ENCODE measurements at places on chromosomes 4 and X. TPM values are rescaled to one million over a fixed set of nuclear protein-coding genes. Genes with fewer than 3 reads are reported as not detected.

- H3K4me1 ChIP-seq: no peaks in the 10 kb centered on the region
- no peaks in the 10 kb centered on the region for H3K27me3 ChIP-seq
- H3K36me3 ChIP-seq: no peaks in the 10 kb centered on the region
Measured at GRCh38 chrX:125681058-125681457, 361.4 kb downstream of the TEX13C start.

- H3K27me3 ChIP-seq: peaks cover 14% of the 10 kb centered on the region
- peak overlapping the region; percentile 60 for H3K4me3 ChIP-seq
- DNase-seq: peak; percentile 9
- H3K4me1 ChIP-seq: peaks cover 8% of the 10 kb centered on the region
Measured at GRCh38 chrX:65821721-65822496, 154.5 kb downstream of the MSN start.

DNA sequence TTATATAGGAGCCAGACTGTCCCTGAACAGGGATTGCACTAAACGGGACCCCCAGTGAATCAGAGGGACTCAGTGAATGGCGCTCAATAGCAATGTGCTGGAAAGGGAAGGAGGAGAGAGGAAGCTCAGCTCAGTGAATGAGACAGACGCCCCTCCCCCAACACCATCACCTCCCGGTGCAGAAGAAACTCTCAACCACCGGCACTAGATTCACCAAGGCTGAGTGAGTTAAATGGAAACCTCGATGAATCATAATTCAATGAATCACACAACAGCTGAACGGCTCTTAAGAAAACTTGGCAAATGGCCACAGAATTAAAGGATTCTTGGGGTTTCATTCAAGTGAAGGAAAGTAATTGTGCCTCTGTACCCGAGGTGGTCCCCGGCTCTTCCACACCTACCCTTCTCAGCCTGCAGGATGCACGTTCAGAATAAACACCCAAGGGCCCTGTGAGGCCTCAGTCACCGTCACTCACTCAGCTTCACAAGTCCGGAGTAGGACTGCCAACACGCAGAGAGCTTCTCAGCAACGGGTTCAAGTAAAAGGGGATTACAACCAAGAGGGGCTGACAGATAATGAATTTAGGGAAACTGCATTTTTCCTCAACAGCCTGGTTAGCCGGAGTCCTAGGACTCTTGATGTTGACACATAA lies 29.3 kb downstream of the CRMP1 start:
- no peak overlapping the region for H3K27ac ChIP-seq
- H3K4me1 ChIP-seq: peaks cover 30% of the 10 kb centered on the region
- H3K27me3 ChIP-seq: no peaks in the 10 kb centered on the region
- no peak overlapping the region for H3K4me3 ChIP-seq
- no peaks in the 10 kb centered on the region for H3K36me3 ChIP-seq
- DNase-seq: peak; percentile 42

DNA sequence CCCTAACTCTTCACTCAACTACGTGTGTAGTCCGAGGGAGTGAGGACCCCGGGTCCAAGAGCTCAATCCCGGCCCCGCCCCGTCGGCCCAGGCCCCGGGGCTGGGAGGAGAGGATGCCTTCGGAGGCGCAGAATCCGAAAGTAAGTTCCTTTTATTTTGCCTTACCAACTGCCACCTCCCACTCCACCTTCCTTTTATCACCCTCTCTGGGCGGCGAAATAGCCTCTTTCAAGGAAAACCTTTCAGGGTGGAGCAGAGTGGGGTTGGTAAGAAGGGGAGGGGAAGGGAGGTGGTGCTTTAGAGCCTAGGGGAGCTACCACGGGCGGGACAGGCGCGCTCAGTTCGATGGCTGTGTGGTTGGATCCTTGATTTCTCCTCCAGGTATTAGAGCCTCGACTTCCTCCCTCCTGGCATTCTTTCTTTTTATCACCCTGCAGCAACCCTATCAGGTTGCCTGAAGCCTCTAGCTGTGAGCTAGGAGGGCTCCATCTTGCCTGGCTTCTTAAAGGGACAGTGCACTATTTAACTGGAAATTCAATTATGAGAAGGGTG lies 191.2 kb downstream of the RRAGB start:
- H3K27ac ChIP-seq: peak overlapping the region; percentile 77
- H3K4me3 ChIP-seq: peak overlapping the region; percentile 89
- peak; percentile 9 for DNase-seq
- H3K27me3 ChIP-seq: no peaks in the 10 kb centered on the region
- no peaks in the 10 kb centered on the region for H3K36me3 ChIP-seq

DNA sequence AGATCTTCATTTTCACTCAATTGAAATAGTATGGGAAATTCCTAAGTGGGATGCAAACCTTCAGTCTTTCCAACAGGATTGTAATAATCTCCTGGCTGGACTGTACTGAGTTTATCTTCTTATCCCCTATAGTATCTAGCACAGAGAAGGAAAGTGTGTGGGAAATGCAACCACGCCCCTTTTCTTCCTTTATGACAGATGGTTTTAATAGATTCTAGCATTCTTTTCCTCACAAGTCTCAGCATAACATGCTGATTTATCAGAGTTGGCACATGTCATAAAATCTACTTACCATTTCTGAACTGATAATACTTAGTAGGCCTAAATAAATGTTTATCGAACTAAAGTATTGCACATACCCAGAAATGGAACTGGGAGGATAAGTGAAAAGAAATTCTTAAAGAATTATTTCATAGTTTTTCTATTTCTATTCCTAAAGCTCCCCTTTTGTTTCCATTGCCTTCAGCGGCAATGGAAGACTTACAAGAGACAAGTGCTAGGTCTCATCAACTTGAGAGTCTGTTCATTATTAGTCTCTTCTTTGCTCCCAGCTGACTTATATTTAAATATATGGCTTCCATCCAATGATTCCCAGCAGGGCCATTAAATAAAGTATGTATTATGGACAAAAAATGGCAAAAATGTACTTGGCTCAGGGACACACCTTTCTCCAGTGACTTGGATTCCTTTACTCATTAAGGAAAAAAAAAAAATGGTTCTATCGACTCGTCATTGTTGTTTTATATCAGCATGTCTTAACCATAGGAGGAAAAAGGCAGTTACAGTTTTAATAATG lies 484.5 kb downstream of the IL1RAPL1 start:
- no peaks in the 10 kb centered on the region for H3K36me3 ChIP-seq
- H3K27ac ChIP-seq: no peak overlapping the region
- no peaks in the 10 kb centered on the region for H3K4me1 ChIP-seq
- DNase-seq: no peak

- DNase-seq: peak; percentile 38
- peak within 1 kb of the TSS; percentile 78 for H3K27ac ChIP-seq
- H3K27me3 ChIP-seq: no peaks in the 10 kb centered on the region
- peaks cover 7% of the 10 kb centered on the region for H3K36me3 ChIP-seq
Measured at GRCh38 chrX:16712548-16713155, at the start of gene CTPS2. CTPS2 (minus strand) TSS chrX:16712669; CDS start chrX:16702902, 9,767 bp downstream.

DNA sequence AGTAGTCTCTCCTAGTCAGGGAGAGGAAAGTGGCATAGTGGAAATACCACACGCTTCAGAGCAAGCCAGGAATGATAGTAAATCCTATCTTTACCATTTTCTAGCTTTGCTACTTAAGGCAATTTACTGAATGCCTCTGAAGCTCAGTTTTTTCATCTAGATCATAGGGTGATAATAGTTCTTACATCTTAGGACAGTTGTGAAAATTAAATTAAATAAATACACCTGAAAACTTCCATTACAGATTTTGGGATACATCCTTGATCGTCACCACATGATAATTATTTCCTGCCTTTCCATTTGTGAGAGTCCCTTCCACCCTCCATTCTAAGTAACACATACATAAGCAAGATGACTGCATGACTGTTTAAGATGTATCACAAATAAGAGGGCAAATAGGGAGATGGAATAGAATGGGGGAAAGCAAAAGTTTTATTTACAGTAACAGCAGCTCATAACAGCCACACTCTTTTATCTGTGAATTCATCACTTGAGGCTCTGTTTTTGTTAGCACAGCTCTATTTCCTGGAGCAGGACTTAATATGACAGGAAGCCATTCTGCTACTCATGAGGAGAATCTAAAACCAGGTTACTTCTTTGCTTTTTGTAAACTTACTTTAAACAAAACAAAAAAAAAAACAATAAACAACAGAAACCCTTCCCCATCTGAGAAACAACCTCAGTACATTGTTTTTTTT lies 13.4 kb downstream of the P2RY10 start:
- no peak overlapping the region for H3K4me3 ChIP-seq
- peaks cover 60% of the 10 kb centered on the region for H3K4me1 ChIP-seq
- DNase-seq: no peak
- peaks cover 89% of the 10 kb centered on the region for H3K36me3 ChIP-seq
- H3K27ac ChIP-seq: peak overlapping the region; percentile 62

Gene RASGEF1B
- total RNA-seq: 0.55 TPM

Gene CAMK2D
- 58.4 TPM for total RNA-seq

Gene MAGEB17
- not detected for total RNA-seq

Gene NOX1
- not detected for total RNA-seq

Gene METAP1
- 58.7 TPM for total RNA-seq

Gene FAM9B
- 0.87 TPM for total RNA-seq
